Stimulated activated naive CD8-positive, alpha-beta T cell treated with anti-CD3 and anti-CD28 coated beads, Interleukin-15, amount 100 ng/mL, for 72 hours (primary cell): ENCODE measurements at places on chromosomes 3 and 15.

- DNase-seq: no peak
Observed at GRCh38 chr3:31562525-31562924, 29.8 kb downstream of the STT3B start.

DNA sequence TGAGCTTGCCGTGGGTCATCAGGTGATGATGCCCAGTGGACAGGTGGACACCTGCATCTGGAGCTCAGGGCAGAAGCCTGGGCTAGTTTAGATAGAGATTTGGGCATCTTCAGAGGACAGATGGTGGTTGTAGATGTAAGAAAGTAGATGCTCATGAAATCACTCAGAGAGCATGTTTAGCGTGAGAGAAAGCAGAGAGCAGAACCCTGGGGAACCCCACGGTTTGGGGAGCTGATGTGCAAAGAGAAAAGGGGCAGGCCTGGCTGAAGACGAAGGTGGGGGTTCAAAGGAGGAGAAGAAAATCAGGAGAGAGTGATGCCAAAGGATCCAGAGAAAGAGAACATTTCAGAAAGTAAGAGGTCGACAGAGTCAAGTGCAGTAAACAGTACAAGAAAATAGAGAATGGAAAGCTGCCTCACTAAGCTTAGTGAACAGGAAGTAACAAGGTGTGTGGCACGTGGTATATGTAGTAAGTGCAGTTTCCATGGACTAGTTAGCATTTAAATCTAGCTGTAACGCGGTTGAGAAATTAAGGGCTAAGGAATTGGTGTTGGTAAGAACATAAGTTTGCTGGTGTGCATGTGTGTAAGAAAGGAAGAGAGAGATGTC, 13.5 kb downstream of the TIGIT start:
- DNase-seq: no peak

GRCh38 chr3:17508180-17508752, 234.2 kb downstream of the TBC1D5 start:
- DNase-seq: no peak

- no peak for DNase-seq
Observed at GRCh38 chr15:51377038-51377786, 35.8 kb downstream of the GLDN start.

DNA sequence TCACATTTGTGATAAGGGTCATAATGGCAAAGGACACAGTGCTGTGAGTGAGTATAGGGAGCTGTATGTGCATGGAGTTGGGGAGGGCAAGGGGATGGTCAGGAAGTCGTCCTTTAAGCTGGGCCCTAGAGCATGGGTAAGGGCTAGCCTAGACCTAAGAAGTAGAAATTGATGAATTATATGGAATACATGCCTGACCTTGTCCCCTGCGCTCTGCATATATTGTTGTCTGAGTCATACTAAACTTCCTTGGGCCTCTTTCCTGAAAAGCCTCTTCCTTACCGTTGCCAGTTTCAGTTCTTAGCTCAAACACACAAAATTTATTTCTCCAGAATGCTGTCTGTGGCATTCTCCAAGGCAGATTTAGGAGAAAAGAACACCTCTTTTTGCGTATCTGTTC, 4.6 kb downstream of the SNRK start:
- DNase-seq: no peak

DNA sequence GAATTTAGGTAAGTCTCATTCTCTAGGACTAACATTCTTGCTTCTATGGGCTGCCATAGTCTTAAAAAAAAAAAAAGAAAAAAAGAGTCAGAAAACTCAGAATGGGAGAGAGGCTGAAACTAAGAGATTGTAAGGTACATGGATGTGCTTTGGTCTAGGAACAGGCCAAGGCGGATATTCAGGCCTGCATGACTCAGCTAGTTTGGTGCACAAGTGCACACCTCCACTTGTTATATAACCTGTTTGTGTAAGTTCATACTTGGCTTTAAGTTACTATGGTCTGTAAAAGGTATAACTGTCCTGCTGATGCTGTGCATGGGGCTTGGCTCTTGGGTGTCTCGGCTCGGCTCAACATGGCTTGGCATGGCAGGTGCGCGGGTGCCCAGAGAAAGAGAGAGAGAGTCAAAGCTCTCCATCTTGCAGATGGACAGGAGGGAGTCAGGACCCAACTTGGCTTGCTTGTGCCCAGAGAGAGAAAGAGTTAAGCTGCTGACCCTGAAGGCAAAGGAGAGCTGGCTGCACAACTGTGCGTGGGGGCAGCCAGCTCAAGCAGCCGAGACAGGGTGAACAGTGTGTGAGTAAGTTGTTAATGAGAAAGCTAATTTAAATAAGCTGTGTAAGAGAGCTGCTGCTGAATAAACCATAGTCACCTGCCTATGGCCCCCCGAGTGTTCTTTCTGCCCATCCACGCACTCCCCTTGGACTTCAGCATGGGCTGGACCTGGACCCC, 31.4 kb upstream of the CHRNB4 start:
- DNase-seq: no peak

DNA sequence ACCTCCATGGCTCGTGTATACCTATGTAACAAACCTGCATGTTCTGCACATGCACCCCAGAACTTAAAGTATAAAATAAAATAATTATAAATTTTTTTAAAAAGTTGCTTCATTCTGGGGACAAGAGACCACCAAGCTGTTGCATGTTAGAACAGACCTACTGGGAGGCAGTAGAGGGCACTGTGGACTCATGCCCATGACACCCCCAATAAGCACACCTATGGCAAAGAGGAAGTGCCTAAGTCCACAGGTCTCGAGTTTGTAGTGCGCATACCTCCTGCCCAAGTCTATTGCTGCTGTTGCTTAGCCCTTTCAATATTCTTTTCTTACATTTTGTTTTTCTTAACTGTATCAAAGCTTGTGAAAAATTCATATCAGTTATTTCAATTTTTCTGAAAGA, 267.9 kb upstream of the THBS1 start:
- no peak for DNase-seq
